Stimulated activated CD4-positive, alpha-beta T cell treated with anti-CD3 and anti-CD28 coated beads, Interleukin-15, amount 100 ng/mL, for 24 hours (primary cell): ENCODE measurements at places on chromosomes 2 and 18.
A peak's percentile ranks its signal among the peaks of the same experiment; 100 is the strongest.

DNA sequence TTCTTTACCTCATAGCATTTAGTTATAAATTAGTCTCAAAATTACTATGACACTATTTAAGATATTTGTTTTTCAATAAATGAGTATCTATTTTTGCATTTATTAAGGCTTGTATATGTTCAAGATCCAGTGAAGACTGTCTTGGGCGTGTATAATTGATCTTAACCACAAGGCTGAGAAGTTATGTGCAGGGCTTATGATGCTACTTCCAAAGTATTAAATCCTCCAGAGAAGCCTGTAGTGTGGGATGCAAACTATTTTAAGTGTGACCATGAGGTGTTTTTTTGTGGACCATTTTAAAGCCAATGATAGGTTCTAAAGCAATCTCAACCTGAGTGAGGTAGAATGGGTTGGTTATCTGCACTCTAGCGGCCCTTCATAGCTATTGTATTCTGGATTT is 219.9 kb downstream of the ZNF407 start:
- no peak for DNase-seq

DNA sequence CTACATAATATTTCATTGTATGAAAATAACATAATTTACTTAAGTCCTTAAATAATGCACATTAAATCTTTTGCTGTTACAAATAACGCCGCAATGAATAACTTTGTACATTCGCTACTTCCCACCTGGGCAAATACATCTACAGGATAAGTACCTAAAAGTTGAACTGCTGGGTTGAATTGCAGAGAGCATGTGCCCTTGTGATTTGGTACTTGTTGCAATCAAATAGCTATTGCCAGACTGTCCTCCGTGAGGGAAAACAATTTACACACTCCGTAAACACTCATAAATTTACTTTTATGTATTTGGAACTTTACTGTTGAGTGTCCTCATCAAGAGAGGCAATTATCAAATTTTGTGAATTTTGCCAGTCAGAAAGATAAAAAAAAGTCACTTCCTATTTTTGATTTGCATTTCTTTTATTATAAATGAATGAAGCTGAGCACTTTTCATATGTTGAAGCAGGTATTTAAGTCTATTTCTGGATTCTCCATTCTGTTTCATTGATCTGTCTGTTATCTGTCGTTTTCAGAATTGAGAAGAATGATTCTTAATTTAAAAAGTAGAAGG is 140.8 kb upstream of the SERTAD2 start:
- DNase-seq, result no peak

DNA sequence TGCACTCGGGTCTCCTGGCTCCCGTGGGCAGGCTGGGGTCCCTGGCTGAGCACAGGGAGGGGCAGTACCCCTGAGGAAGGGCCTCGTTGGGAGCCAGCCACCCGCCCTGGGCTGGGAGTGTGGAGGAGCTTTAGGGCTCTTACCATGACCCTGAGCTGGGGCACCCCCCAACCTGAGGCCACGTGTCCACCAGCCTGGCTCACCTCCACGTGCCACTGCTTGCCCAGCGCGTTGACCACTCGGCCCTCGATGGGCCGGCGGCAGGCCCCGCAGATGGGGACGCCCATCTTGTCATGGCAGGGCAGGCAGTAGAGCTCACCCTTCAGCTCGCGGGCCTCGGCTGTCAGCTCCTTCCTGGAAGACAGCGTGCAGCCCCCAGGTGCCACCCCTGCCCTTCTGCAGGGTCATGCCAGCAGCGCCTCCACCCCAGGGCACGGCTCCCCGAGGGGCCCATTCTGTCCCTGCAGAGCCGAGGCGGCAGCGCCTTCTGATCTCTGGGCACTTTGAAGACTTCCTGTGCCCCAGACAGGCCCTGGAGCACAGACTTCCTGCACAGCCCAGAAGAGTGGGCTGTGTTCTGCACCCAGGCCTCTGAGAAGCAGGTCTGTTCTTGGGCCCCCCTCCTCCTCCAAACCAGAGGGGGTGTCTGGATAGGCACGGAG is 4.0 kb upstream of the GPR17 start:
- peak; percentile 49 for DNase-seq

GRCh38 chr2:202208526-202208925 is 29.9 kb downstream of the SUMO1 start:
- DNase-seq, result no peak

DNA sequence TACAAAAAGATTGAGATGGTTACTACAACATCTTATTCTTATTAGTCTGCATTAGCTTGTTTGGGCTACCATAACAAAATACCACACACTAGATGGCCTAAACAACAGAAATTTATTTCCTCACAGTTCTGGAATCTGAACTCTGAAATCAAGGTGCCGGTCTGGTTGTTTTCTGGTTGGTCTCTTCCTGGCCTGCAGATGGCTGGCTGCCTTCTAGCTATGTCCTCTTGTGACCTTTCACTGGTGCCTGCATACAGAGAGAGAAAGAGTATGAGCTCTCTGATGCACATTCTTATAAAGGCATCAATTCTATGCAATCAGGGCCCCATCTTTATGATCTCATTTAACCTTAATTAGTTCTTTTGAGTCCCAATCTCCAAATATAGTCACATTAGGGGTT is 696.5 kb downstream of the TDRD15 start:
- DNase-seq, result no peak

- no peak for DNase-seq
Observed at GRCh38 chr2:43341959-43342757, 115.8 kb upstream of the ZFP36L2 start.

GRCh38 chr2:16438613-16439321 is 226.9 kb downstream of the CYRIA start:
- no peak for DNase-seq

- DNase-seq, result no peak
Observed at GRCh38 chr18:59068276-59069071, 71.2 kb upstream of the SEC11C start.

GRCh38 chr2:60466161-60466702 is 87.2 kb downstream of the BCL11A start:
- no peak for DNase-seq

- DNase-seq, result no peak
Observed at GRCh38 chr18:12765586-12765985, 62.7 kb downstream of the PSMG2 start.

GRCh38 chr2:153133716-153134115 is 344.8 kb downstream of the RPRM start:
- DNase-seq, result no peak

GRCh38 chr18:5979971-5980457 is 84.7 kb upstream of the TMEM200C start:
- DNase-seq, result no peak

- DNase-seq, result peak; percentile 46
Observed at GRCh38 chr2:109351164-109351756, 222.3 kb downstream of the SH3RF3 start.

GRCh38 chr18:9428301-9428706 is 47.0 kb upstream of the RALBP1 start:
- DNase-seq, result no peak

DNA sequence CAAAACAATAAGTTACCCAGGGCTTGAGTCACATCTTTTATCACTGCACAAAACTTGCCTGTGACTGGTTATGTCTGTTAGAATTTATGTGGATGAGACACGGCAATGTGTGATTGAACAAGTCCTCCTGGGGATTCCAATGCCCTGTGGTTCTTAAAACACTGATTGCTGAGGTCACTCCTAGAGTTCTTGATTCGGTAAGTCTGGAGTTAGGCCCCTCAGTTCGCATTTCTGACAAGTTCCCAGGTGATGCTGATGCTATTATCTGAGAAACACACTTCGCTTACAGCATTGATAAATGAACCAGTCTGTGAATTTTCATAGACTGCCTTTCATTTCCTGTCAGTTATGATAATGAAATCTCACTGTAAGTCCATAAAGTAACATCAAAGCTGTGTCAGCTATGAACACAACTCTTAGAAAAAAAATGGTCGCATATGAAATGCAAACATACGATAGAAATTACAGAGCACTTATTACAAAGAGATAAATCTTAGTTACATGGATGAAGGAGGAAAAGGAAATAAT is 214.0 kb downstream of the DLGAP1 start:
- no peak for DNase-seq

- DNase-seq, result no peak
Observed at GRCh38 chr2:234204480-234204879, 154.0 kb downstream of the SPP2 start.

DNA sequence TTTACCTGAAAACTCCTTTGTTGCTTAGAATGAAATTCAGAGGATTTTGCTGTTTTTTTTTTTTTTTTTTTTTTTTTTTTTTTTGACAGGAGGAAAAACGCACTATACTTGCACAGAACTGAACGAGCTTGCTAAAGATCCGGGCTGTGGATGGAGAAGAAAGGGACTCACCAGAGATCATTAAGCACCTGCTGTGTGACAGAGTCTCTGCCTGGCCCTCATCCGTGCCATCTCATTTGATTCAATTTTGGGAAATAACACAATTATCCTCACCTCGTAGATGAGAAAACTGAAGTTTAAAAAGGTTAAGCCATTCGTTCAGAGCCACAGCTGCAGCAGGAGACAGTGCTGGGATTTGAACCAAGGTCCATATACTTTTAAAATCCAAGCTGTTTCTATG is 775.4 kb upstream of the ID2 start:
- no peak for DNase-seq

DNA sequence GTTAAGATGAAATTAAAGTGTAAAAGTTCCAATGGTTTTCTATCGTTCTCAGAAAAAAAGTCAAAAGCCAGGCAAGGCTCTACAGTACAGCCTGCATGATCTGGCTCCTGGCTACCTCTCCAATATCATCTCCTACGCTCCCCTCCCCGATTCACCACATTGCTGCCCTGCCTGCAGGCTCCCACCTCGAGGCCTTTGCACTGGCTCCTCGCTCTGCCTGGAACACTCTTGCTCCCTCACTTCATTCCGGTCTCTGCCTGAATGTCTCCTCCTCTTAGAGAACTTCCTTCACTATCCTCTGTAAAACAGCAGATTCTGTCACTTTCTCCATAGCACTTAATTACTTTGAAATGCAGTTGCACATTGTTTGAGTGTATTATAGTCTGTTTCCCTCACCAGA is 72.5 kb downstream of the KLF7 start:
- no peak for DNase-seq

DNA sequence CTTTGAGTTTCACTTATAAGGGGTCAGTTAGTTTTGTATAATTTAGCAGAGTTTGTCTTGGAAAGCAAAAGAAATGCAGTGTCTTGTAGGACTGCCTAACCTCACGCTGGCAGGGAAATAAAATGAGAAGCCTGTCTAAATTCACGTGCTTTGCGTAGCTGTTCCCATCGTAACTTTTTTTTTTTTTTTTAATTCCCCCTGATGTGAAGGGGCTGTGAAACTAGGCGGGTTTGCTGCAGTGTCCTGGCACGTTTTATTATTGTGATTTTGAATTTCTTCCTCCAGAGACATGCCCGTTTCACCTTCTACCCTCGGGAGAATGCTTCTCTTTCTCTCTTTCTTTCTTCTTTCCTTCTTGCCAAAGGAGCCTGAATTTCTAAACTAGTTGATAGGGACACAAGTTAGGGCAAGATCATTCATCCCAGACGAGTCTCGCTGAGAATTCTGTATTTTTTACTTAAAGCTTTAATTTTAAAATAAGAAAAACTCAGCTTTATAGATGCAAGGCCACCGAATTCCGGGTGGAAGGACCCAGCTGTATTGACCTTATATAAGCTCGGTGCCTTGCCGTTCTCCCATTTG is 2.3 kb downstream of the MEIS1 start:
- DNase-seq, result no peak

GRCh38 chr18:13611601-13612195 is 114.7 kb downstream of the FAM210A start:
- peak; percentile 36 for DNase-seq

DNA sequence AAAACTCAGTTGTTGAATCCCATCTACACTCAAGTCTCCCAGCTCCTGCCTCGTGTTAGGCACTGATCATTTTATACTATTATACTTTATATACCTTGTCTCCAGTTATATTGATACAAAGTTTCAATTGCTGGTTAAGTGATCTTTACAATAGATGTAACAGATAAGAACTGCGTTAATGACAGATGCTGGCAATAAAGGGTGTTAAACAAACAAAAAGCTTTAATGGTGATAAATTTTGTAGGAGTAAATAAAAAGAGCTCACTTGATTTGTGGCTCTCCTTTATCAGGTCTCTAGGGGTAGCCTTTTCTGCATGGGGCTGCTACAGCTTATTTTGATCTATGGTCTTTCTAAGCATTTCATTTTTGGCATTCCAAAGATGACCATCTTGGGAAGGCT is 106.9 kb upstream of the GAREM1 start:
- DNase-seq, result no peak

DNA sequence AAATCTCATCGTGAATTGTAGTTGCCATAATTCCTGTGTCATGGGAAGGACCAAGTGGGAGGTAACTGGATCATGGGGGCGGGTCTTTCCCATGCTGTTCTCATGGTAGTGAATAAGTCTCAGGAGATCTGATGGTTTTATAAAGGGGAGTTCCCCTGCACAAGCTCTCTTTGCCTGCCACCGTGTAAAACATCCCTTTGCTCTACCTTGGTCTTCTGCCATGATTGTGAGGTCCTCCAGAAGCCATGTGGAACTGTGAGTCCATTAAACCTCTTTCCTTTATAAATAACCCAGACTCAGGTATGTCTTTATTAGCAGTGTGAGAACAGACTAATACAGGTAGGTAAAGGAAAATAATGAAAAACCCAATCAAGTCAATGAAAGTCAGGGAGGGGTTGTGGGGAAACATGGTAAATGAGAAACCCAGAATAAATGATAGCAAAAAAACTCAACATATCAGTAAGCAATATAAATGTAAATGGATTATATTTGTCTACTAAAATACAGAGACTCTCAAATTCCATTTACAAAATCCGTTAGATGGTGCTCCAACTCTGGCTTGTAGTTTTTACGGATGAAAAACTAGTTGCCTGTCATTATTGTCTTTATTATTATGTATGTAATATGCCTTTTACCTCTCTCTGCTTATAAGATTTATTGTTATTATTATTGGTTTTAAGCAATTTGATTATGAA is 98.9 kb upstream of the NDUFV2 start:
- no peak for DNase-seq

DNA sequence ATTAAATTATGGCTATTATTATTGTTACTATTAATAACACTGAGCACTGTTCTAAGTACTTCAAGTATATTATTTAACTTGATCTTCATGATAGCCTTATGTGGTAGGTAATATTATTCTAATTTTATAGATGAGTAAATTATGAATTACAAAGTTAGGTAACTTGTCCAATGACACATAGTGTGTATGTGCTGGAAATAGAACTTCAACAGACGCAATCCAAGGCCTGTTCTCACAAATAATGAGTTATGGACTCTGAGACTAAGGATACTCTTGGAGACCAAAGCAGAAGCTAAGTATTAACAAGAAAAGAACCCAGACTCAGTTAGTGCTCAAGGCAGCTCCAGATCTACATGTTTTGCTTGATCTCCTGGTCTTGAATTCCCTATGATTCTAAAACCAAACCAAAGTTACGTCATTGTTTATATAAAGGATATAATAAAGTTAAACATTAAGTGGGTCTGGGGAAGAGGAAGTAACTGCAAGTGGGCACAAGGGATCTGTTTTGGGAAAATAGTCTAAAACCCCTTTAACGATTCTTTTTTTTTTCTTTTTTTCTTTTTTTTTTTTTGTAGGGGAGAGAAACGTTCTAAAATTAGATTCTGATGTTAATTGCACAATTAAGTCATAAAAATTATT is 211.3 kb downstream of the ERBB4 start:
- DNase-seq, result no peak
